ENCODE measurements at places on chromosomes 4 and X. TPM values are rescaled to one million over a fixed set of nuclear protein-coding genes. Genes with fewer than 3 reads are reported as not detected.

DLG3 gene
- total RNA-seq = 22.8 TPM

DNA sequence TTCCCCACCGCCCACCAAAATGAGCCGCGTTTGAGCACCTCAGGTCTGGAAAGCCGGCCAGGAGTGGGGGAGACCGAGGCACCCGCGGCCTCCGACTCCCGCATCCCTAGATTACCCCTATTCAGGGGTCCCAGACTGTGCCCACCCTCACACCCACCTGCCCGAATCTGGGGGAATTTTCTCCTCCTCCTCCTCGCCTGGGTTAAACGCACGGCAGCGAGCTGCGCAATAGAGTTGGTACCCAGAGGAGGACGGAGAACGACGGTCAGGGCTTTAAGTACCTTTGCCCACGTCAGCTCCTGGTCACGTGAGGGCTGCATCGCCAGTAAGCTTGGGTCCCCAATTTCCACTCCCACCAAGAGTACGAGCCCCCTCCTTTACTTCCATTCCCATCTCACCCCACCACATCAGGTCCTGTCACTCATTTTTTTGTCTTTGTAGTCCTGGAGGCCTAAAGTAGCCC lies at the start of gene ARMCX2:
TSS of gene ARMCX2 (minus strand) at position 250 of the 463 bp plus-strand sequence. CDS start 2,262 bp downstream, outside the sequence.
- DNase-seq = peak; percentile 85

DNA sequence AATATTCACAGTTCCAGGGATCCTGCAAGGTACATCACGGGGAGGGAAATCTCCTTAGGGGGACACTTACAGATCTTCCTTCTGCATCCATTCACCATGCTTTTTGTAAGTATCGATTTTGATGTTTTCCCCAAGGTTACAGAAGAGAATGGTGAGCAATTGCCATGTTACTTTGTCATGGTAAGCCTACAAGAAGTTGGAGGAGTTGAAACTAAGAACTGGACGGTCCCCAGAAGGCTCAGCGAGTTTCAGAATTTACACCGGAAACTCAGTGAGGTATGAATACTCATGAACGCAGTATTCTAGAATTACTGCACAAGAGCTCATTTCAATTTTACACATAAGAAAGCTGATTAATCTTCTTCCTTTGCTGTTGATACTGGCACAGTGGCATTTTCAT lies 53.9 kb downstream of the LRP2BP start:
- no peak for DNase-seq

SLC9B2 gene
- 25.2 TPM for total RNA-seq

ABCB7 gene
- 23.4 TPM for total RNA-seq

DNA sequence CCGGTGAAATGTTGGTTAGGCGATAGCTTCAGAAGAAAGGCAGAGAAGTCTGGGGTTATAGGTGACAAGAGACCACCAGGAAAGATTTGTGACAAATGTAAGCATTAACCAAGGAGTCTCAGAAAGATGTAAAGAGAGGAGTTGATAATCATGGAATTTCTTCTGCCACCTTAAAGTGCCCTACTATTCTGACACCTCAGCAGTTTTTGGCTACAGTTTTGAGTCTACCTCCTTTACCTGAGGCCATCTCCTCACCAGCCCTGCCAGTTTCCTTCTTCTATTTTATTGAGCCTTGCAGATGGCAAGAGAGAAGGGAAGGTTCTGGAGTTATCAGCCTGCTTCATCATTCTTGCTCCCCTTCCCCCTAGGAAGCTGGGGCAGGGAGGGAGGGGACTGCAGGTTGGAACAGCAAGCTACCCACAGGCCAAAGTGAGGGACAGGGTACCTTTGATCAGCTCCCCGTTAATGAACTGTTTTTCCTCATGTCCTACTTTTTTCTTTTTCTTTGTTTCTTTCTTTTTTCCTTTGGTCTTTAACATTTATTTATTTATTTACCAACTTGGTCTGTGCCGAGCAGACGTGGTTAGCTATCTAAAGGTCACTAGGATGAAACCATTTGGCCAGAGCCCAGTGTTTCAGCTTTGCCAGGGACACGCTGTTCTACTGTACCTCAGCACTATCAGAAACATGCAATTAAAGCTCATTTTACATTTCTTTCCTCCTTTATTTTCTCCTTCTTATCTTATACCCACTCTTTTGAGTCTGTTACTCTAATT lies 438.7 kb upstream of the AR start:
- DNase-seq = no peak

CCSER1 gene
- 9.3 TPM for total RNA-seq

DDX53 gene
- total RNA-seq = not detected

DCX gene
- not detected for total RNA-seq

MAP3K15 gene
- total RNA-seq = not detected

DNA sequence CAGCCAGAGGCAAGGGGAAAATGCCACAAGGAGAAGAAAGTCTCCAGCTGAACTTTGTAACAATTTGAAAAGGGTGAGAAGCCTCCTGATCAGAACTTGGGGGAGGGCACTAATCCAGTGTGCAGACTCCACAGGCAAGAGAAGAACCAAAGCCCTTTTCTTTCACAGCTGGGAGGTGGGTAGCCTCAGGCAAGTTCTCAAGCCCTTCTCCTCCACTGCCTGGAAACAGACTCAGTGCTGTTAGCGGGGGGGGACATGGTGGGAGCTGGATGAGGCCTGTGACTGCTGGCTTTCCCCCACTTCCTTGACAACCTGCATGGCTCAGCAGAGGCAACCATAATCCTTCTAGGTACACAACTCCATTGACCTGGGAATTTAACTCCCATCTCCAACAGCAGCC lies 92.5 kb downstream of the LHFPL1 start:
- no peak for DNase-seq
